HCEC 1CT (cell line): ENCODE measurements at places on chromosomes 12 and 14.

DNA sequence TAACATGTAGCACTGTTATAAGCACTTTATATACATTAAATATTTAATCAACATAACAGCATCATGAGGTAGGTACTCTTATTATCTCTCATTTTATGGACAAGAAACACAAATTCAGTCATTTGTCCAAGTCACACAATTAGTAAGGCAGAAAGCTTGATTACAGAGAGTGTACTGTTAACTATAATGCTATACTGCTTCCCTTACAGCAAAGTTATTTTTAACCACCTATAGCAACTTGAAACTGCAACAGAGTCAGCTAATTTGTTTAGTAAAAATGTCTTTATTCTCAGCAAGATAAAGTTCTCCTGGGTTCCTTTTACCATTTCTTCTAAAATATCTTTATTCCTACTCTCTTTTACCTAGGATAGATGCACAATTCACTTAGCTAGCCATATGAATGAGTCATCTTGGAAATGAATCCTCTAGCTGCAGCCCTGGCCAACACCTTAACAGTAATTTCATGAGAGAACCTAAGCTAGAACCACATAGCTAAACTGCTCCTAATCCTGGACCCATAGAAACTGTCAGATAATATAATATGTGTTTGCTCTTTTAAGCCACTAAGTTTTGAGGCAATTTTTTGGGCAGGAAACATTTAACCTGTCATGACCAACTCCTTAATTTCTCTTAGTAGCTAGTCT lies 90.2 kb upstream of the HECTD1 start:
- DNase-seq = no peak

DNA sequence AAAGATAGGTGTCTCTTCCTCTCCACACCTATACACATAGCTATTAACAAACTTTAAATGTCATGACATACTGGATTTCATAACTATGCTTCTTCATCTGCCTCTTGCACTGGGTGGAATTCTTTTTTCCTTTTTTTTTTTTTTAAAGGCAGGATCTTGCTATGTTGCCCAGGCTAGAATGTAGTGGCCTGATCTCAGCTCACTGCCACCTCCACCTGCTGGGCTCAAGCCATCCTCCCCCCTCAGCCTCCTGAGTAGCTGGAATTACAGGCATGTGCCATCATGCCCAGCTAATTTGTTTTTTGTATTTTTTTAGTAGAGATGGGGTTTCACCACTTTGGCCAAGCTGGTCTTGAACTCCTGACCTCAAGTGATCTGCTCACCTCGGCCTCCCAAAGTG lies 4.8 kb downstream of the MRPL51 start:
- DNase-seq = no peak

DNA sequence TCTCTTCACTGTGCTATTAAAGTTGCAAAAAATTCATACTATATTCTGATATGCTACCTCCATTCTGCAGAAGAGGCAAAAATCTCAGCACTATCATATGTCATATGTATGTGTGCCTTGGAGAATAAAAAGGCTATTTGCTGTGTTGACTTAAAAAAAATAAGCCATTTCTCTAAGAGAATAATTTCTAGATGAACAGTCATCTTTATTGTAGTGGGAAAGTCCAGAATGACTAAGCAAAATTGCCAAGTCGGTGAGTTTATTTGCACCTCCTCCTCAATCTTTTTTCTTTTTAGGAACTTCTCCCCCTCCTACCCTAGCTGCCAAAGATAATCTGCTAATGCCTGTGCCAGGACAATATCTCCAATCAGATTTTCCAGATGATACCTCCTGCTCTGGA lies 353.8 kb upstream of the FAR2 start:
- no peak for DNase-seq

GRCh38 chr12:127745469-127746212 lies 521.3 kb upstream of the TMEM132C start:
- no peak for DNase-seq

- no peak for DNase-seq
Measured at GRCh38 chr12:131644481-131644880, 66.4 kb upstream of the SFSWAP start.

GRCh38 chr14:70515811-70516210 lies 19.0 kb downstream of the ADAM20 start:
- DNase-seq = peak; percentile 14

- DNase-seq = peak; percentile 78
Measured at GRCh38 chr12:120904197-120904773, at the start of gene SPPL3. TSS of gene SPPL3 (minus strand) at chr12:120904358. CDS start at chr12:120903867, 491 bp downstream.

- no peak for DNase-seq
Measured at GRCh38 chr12:14410177-14410576, 44.7 kb downstream of the ATF7IP start.

DNA sequence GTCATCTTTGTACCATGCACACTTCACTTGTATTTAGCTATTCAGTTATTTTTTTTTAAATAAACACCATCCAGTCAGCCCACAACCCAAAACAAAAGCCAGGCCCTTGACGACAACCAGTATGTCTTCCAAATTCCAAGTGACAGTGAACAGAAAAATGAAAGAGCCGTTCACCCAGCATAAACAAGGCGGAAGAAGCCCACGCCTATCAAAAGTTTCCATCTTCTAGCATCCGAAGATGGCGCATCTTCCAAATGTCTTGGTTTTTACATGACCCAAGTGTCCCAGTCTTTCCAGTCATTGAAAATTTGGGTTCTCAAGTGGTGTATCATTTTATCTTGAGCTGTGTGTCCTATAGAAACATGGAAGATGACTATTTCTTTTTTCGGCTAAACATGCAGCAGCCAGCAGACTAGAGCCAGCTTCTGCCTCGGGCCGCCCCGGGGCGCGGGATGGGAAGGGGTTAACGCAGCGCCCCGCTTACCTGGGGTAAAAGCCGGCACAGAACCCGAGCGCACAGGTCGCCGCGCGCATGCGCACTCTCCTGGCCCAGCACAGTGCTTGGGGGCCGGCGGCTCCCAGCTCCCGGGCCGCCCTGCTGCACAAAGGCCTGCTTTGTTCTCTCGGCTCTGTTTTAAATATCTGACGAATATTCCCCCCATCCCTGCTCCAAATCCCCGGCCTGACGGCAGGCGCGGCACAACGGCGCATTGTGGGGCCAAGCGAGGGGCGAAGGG lies 164.8 kb downstream of the ZFP36L1 start:
- DNase-seq = no peak

DNA sequence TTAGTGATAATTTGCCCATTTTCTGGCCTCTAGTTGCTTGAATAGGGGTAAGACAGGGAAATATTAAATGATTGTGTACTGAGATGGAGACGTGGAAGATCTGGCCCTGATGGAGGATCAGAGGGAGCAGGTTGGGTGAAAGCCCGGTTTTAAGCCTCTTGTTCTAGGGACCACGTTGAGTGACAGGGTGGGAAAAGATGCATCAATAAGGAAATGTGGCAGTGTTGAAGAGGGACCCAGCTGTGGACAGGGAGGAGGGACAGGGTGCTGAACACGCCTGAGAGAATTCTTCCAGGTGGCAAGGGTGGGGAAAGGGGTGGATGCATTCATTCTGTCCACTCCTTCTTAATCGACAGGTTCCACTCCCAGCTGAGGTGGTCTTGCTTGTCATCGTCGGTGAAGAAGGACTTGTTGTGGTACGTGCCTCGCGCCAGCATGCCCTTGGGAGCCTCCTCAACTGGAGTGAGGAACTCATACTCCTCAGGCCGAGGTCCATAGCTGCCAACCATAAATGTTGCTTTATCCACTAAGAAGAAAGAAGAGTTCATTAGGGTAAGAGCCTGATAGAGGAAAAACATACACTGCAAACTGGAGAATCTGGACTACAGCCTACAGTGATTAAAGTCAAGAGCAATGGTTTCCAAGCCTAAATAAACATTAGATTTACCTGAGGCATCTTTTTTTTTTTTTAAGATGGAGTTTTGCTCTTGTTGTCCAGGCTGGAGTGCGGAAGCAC lies 4.0 kb upstream of the ERP27 start:
- DNase-seq = no peak

DNA sequence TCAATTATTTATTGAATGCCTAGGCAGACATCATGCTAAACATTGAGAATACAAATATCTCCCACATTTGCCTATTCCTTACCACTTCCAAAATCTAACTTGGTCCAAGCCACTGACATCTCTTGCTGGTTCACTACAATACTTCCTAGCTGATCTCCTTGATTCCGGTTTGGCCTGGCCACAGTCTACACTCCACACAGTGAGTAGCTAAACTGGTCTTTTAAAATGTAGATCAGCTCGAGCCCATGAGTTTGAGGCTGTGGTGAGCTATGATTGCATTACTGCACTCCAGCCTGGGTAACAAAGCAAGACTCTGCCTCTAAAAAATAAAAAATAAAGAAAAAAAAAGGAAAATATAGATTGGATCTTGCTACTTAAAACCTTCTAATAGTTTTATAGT lies 7.6 kb upstream of the ATP5MC2 start:
- no peak for DNase-seq
